ENCODE measurements at places on chromosomes 2 and 18.

- DNase-seq, result no peak
Measured at GRCh38 chr2:29697715-29698114, 223.7 kb downstream of the ALK start.

GRCh38 chr2:69026026-69026425 lies 13.0 kb downstream of the ANTXR1 start:
- DNase-seq, result no peak

DNA sequence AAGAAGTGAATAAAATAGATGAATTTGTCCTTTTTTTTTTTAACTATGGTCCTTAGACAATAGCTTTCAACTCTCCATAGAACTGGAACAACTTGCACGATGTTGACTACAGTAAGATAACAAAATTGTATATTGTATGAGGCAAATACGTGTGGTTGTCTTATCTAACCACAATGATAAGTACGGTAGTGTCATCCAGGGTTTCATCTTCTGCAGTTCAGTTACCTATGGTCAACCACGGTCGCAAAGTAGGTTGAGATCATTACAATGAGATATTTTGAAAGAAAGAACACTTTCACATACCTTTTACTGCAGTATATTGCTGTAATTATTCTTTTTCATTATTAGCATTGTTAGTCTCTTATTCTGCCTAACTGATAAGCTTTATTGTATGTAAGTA lies 295.2 kb downstream of the PARD3B start:
- DNase-seq, result no peak

- DNase-seq, result peak; percentile 56
Measured at GRCh38 chr2:118969734-118970395, 27.9 kb downstream of the MARCO start.

DNA sequence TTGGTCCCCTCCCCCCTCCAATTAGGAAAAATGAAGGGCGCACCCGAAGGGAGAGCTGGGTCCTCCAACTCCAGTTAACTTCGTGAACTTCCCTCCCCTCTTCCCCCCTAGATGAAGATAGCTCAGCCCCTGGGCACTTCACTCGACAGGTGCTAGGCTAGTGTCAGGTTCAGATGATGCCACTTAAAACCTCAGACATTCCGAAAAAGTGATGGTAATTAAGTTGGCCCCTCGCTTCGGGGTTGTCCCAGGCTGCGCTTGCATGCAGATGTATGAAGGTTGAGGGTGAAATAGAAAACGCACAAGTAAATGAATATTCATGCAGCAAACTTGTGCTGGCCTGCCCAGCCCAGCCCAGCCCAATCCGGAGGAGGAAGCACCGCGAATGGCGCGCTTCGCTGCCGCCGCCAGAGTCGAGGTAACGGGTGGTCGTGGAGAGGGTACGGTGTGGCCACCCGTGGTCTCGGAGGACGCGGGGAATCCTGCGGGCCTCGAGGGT lies 3.0 kb upstream of the GBX2 start:
- no peak for DNase-seq

DNA sequence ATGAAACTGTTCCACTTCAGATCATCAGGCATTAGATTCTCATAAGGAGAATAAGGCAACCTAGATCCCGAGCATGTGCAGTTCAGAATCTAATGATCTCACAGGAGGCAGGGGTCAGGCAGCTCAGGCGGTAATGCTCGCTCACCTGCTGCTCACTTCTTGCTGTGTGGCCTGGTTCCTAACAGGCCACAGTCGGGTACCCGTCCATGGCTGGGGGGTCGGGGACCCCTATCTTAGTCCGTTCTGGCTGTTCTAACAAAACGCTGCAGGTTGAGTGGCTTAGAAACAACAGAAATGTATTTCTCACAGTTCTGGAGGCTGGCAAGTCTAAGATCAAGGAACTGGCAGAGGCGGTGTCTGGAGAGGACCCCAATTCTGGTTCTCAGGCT lies 79.2 kb downstream of the ASB1 start:
- no peak for DNase-seq

- no peak for DNase-seq
Measured at GRCh38 chr2:195636890-195637289, 20.1 kb upstream of the SLC39A10 start.

- no peak for DNase-seq
Measured at GRCh38 chr2:17442334-17442733, 75.9 kb downstream of the RAD51AP2 start.

- no peak for DNase-seq
Measured at GRCh38 chr18:22831441-22831904, 101.7 kb upstream of the RBBP8 start.
